ENCODE measurements at places on chromosomes 13 and 19.
A peak's percentile ranks its signal among the peaks of the same experiment; 100 is the strongest.

- no peak for DNase-seq
These were observed 10.0 kb downstream of the POLR1D start for GRCh38 chr13:27631665-27632064.

GRCh38 chr19:51799774-51800472, 5.0 kb downstream of the FPR3 start:
- DNase-seq, result no peak

DNA sequence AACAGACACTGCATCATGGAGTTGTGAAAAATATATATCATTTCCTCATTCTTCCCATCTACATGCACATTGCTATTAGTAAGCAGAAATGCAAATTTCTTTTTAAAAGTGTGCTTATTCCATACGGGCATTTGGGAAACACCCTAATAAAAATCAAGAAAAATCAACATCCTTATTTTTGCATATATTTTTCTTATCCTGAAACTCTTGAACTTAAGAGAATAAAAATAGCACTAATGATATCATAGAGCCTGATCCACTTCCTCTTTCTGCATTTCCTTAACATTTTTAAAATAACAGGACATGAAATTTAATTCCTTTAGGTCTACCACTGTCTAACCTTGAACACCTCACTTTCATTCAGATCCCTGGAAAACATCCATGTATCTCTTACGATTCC, 123.3 kb downstream of the VWA8 start:
- DNase-seq, result peak; percentile 49

GRCh38 chr19:8489561-8490394, 12.7 kb downstream of the PRAM1 start:
- DNase-seq, result no peak

Data from fibroblast of upper back skin (primary cell).